ENCODE measurements at places on chromosomes 5 and 9.

DNA sequence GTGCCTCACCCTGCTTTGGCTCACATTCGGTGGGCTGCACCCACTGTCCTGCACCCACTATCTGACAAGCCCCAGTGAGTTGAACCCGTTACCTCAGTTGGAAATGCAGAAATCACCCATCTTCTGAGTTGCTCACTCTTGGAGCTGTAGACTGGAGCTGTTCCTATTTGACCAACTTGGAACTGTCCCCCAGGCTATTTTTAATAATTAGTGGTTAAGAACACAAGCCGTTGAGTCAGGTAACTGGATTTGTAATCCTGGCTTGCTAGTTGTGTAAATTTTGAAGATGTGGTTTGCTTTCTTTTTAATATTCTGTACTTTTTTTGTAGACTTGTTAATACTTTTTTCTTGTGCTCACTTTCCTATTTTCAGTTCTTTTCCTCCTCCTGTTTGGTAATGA is 81.2 kb downstream of the CNTLN start:
- no peak for DNase-seq

DNA sequence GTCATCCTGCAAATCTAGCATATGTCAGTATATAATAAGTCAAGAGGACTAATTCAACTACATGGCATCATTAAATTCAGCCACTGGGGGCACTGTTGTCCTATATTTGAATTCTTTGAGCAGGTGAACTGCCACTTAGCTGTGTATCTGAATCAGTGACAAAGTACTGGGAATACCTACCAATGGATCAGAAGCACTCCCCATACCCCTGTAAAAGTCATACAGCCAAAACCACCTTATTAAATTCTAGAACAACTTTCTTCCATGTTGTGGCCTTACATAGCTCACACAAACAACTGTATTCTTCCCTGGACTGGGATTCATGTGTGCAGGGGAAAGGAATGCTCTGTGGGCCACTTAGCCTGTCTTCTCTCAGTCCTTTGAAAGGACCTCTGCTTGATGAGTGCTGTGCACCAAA is 57.4 kb upstream of the PLPP6 start:
- peak; percentile 89 for DNase-seq

DNA sequence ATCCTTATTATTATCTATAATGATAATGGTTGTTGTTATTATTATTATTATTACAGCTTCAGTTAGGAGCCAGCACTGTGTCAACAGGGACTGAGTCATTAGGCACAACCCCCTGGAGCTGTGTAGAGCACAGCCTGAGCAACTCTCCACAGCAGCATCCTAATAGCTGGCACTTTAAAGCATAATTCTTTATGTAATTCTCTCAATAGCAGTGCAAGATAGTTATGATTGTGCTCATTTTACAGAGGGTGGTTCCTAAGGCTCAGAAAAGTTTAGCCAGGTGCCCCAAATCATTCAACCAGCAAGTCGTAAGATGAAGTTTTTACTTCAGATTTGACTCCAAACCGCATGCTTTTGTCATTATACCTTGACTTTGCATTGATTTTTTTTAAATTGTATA is 390.3 kb downstream of the ANXA1 start:
- DNase-seq = no peak

DNA sequence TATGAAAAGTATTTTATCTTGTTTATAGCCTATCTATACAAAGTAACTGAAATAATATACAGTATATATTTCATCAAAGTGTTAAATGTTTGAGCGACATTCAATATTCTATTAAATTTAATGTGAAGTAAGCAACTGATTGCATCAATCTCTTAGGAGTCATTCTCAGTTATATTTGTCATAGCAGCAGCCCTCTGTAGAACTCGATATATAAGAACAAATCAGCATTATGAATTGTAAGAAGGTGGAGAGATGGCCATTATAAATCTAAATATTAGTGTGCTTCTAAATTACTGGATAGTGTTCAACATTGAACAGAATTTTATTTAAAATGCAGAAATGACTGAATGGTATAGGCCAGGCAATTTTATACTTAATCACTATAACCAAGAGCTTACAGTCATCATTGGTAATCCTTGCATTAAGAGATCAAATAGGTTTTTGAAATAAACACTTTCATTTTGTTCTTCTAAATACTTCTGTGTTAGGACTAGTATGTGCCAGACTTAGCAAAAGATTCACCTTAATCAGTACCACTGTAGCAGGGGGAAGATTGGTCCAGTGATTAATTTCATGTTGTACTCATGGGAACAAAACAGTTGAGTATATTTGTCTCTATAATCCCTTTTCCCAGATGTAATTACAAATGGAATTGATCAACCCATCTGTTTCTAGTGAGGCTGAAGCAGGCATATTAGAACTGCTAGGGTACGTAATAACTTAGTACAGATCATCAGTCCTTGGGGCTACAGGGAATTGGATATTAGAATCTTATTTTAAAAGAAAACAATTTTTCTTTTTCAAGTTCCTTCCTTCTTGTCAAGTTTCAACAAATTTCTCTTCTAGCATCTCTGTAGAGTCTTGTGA is 108.3 kb upstream of the TYRP1 start:
- DNase-seq = no peak

DNA sequence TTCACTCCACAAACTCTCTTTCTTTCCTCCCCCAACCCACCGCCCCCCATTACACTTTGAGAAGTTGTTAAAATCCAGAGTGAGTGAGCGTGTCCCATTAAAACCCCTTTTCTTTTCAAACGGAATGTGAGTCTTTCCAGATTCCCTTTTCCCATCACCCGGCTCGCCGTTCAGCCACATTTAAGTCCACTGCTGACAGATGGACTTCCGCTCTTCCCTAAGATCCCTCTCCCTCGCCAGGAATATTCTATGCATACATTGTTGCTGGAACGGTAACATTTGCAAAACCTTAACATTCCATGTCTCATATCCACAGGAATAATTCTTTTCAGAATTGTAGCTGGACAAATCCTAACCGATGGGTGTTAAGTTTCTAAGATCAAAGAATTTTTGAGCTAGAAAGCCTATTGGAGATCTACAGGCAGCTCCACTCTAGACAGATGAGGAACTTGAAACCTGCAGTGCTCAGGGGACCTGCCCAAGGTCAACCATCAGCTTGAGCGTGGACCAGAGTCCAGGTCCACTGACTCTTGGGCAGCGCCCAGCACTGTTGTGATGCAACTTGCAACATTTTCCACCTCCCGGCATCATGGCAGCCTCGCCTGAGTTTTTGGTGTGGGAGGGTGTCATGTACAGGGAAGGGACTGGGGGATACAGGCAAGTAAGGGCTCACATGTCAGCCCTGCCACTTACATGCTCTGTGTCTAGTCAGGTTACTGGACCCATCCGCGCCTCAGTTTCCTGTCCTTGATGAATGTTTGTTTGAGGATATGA is 500.1 kb downstream of the CCDC171 start:
- DNase-seq = no peak

DNA sequence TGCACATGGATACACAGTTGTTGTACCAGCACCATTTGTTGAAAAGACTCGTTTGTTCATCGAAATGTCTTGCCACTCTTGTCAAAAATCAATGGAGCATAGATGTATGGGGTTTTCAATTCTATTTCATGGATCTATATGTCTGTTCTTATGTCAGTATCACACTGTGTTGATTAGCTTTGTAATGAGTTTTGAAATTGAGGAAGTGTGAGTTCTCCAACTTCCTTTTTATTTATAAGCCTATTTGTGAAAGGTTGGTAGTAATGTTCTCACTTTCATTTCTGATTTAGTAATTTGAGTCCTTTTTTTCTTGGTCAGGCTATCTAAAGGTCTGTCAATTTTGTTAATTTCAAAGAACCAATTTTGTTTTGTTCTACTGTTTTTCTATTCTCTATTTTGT is 26.1 kb downstream of the ZNF510 start:
- DNase-seq = no peak

DNA sequence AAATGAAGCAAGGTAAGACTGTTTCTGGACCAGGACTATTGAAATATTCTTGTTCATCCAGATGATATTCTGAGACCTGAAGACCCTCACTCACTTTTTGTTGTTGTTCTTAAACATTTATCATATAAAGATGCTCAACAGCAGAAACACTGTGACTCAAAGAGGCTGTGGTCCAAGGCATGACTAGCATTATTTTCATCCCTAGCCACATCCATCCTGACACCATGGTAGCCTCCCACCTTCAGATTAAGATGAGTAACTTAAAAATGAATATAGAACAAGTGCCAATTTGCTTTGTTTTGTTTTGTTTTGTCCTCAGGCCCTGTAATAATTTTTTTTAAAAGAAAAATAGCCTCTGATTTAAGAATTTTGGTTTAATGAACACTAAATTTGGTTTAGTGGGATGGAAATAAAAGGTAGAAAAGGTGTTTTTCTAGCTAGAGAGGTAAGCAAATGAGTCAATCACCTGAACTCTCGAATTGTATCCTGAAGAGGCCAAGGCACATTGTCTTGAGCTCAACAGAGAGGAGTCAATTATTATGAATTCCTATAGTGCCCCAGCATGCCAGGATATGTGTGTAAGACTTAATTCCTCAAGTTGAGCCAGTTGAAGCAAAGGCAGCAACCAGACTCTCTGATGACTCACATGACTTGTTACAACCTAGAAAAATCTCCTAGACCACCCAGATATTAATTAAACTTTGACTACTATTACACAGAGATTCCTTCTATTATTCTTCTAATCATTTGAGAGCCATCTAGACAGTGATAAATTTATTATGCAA is 380.1 kb upstream of the TUSC1 start:
- DNase-seq = no peak

DNA sequence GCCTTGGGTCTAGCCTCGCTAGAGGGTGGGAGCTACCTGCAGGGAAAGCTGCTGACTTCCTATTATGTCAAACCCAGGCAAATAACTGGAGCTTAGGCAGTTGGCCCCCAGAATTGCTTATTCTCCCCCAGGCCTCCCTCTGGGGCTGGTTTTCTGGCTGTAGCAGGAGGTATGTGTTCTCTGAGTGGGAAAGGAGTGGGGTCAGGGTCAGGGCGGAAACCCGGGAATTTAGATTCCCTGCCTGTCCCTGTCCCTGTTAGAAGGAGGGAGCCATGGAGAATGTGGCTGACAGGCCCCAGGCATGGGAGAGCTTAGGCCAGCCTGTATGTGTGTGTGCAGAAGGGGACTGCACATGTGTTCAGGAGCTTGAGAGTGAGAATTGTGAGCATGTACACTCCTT is 13.6 kb upstream of the CXXC5 start:
- no peak for DNase-seq

- no peak for DNase-seq
Observed at GRCh38 chr9:134870746-134871662, 9.6 kb upstream of the FCN2 start.

DNA sequence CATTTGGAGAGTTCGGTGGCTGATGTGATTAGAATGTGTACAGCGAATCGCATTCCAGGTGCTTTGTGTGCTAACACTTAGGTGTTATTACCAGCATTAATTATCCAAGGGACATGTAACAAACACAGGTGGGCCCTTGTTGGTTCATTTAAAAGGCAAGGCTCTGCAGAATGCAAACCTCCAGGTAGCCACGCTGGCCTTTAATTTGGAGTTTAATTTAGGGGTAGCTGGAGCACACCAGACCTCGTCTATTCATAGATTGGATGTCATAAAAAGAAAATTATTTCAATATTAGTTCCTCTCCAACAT is 191.1 kb downstream of the MAT2B start:
- no peak for DNase-seq

GRCh38 chr9:98917746-98918487 is 25.8 kb upstream of the COL15A1 start:
- no peak for DNase-seq

DNA sequence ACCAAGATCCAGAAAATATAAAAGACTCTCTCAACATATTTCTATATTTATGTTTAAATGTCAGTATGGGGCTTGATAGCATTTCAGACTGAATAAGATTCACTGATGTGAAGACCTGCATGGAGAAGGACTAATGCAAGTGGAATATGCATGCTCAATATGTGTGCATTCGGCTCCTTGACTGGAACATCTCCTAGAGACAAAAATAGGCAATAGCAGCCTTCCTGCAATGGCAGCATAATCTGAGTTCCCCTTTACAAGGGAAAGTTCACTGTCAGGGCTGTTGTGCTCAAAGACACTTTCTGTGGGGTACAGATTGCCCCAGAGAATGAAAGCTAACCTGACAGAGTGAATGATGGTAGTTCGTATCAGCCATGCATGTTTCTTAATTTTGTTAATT is 42.4 kb downstream of the STARD4 start:
- no peak for DNase-seq

DNA sequence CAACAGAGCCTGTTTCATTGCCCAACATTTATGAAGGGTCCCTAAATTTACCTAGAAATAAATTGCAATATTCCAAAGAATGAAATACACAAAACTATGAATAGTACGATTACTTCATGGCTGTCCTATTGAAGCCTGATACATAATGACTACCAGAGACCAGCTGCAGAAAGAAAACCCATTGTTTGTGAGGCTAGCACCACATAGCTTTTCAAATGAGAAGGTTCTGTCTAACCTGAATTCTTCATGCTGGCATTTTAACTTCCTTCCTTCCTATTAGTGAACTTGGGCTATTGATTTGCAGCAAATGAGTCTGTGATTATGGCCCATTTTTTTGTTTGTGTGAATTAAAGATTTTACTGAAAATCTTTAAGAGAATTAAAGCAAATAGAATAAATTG is 47.3 kb downstream of the MEGF10 start:
- DNase-seq = no peak

DNA sequence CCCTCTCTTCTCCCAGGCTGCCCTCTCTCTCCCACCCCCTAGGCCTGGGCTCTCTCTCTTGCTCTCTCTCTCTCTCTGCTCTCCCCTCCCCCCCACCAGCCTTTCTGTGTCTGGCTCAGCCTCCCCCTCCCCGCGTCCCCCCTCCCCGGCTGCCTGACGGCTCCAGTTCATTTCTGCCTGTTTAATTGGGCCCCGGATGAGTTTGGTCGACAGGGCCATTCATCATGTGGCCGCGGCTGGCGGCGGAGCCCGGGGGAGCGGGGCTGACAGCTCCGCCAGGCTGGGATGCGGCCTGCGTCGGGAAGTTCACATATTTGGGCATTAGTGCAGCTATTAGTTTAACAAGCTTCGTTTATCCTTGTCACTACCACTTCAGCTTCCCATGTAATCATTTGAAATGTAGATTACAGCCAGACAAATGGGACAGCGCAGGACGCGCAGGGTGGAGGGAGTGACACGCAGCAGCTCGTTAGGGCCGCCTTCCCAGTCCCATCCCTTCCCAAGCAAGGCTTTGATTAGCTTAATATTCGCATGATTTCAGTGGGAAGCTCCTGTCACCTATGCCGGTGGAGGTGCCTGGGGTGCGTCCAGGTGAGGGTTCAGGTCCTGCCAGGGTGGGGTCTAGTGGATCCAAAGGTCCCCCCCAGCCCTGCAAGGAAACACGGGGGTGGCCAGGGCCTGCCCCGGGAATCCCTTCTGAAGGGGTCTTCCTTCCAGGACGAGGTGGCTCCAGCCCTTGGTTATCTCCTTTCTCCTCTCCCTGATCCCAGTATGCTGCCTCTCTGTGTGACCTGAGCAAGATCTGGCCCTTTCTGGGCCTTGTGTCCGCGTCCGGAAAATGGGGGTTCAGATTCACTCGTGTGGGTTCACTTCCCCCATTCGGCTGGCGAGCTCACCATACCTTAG is 214.8 kb downstream of the PAX5 start:
- DNase-seq = no peak

- DNase-seq = no peak
Observed at GRCh38 chr9:135289081-135289491, 190.5 kb upstream of the PPP1R26 start.

Measured in thymus (tissue), 14 donors.